Endothelial cell of umbilical vein (primary cell): ENCODE measurements at places on chromosomes 3 and 15. TPM values are rescaled to one million over a fixed set of nuclear protein-coding genes. Genes with fewer than 3 reads are reported as not detected.

SLC12A1 gene
- not detected in 2 replicates for total RNA-seq

VILL gene
- total RNA-seq = 6.9 and 9.0 TPM in 2 replicates

TMEM212 gene
- not detected in 2 replicates for total RNA-seq

CLDN18 gene
- total RNA-seq = not detected in 2 replicates

ZIC4 gene
- not detected in 2 replicates for total RNA-seq

SCG3 gene
- total RNA-seq = not detected in 2 replicates

CDHR4 gene
- total RNA-seq = not detected in 2 replicates

DNA sequence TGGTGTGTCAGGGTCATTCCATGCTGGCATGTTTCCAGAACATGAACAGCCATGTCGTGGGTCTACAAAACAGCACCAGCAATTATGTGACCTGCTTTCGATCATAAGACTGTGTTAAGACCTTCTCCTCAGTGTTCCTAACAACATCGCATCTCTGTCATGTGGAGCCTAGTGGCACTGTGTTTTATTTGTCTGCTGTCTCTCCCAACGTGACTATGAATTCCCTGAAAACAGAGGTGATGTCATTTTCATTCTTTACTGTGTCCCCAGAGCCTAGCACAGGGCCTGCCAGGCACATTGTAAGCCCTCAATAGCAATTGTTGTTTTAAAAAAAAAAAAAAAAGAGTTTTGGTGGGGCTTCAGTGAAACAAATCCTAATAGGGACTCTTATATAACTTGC, 94.2 kb upstream of the IL12A start:
- DNase-seq = no peak

- DNase-seq = no peak
Observed at GRCh38 chr3:125398952-125399351, 23.8 kb upstream of the ZNF148 start.

DNA sequence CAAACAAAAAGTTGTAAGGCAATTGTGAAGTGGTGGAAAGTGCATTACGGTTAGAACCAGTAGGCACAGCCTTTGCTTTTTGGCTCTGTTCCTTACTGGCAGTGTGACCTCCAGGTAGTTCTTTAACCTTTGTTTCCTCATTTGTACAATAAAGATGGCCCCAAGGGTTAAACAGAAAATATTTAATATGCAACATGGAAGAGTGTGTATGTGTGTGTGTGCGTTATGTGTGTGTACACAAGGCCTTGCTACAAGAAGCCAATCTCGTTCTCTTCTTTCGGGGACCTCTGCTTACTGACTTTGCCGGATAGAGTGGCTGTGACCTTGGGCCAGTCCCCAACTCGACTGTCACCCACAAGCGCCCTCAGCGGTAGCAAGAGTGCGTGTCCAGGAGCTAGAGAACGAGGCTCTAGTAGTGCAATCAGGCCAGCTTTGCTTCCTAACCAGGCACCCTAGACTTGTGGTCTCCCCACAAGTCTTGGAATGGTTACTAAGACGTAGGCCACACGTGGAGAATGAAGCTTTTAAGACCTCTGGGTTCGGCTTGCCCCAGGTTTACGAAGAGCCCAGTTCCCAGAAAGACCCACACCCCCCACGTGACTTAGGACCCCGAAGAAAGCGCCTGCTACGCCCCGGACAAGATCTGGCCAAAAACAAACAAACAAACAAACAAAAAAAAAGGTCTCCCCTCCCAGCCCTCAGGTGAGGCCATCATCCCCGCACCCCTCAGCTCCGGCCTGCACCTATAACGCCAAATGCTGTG, 593 bp downstream of the CIAO2A start:
- DNase-seq = peak; percentile 65

- DNase-seq = no peak
Observed at GRCh38 chr3:107943786-107944523, 146.9 kb downstream of the CD47 start.

- DNase-seq = no peak
Observed at GRCh38 chr15:63020759-63021430, 21.7 kb upstream of the TPM1 start.

DNA sequence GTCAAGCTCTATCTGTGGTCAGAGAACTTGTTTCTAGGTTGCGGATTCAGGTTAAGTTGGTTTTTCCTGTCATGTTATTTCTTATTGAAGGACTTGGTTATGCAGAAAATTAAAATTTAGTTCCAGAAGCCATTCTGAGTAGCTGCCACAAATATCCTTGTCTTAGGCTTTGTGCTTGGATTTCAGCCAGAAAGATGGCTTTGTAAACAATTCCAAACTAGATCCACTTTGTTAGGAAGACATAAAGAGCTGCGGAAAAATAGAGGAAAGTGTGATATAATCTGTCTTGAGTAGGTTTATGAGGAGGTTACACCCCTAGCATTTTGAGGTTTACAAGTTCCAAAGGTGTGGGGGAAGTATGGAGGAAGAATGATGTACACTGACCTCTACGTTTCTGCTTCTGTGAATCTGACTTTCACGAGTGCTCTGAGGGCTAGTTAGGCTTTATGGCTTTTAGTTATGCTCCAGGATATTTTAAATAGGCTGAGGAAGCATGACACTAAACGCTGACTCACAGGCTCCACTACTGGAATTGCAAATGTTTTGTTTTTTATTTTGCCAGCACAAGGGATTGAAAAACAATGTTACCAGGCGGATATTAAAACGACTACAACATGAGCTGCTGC, 46.3 kb upstream of the UTS2B start:
- peak; percentile 92 for DNase-seq

DNA sequence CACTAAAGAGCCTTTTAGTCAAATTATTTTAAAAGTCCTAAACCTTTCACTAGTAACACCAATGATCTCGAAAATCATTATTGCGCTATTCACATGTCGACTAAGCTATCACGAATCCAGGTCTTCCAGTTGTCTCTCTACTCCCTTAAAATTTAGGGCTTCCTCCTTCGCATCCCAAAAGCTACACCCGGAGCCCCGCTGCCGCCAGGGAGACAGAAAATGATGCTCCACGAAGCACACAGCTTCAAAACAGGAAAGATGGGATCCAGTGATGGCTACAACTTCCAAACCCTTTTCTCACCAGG, 253 bp downstream of the IFT80 start:
- DNase-seq = no peak

- DNase-seq = no peak
Observed at GRCh38 chr3:114809668-114810413, 337.2 kb downstream of the ZBTB20 start.

DNA sequence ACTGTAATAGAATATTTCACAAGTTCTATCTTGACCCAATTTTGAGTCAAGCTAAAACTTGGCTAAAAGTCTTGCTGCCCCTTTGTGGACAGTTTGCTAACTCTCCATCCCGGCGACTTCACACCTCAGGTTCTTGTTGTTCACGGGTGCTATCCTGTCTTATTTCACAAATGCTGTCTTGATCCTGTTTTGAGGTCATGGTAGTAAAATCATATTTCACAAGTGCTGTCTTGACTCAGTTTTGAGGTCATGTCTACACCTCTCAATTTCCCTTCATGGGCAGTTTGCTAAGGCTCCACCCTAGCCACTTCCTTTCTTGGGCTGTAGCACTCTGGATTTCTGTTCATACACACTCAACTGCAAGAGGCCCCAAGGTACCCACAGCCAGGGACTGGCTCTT, 45.0 kb upstream of the GK5 start:
- DNase-seq = no peak

DNA sequence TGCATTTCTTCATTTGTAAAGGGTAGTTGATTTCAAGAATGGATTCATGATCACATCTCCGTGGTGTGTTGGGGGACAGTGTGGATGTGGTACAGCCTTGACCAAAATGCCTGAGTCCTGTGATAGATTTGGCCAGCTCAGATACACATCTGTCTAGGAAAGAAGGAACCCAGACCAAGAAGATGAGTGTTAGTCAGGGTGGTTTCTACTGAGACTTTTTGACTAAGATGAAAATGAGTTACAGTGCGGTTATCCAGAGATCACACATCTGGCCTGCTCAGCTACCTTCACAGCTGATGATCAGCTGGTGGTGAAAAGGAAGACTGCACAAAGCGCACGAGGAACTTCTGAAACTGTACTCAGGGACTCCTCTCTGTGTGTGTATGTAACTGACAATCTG, 68.0 kb downstream of the FNDC3B start:
- no peak for DNase-seq

GRCh38 chr3:111751961-111752360, 107.1 kb upstream of the PHLDB2 start:
- DNase-seq = no peak

DNA sequence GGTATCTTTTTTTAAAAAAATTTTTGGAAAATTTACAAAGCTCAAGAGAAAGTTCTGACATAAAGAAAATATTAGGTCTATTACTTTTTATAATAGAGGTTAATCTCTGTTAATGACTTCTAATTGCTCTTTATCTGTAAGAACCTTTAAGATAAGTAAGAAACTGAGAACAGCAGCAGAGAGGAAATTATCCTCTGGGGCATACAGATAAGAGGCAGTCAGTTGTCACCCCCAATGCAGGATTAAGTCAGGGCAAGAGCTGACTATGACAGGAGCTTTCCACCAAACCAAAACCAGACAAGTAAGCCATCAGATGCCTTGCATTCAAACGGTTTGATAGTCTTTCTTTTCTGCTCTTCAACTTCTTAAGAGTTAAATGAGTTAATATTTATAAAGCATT, 149.0 kb downstream of the GSK3B start:
- no peak for DNase-seq

DNA sequence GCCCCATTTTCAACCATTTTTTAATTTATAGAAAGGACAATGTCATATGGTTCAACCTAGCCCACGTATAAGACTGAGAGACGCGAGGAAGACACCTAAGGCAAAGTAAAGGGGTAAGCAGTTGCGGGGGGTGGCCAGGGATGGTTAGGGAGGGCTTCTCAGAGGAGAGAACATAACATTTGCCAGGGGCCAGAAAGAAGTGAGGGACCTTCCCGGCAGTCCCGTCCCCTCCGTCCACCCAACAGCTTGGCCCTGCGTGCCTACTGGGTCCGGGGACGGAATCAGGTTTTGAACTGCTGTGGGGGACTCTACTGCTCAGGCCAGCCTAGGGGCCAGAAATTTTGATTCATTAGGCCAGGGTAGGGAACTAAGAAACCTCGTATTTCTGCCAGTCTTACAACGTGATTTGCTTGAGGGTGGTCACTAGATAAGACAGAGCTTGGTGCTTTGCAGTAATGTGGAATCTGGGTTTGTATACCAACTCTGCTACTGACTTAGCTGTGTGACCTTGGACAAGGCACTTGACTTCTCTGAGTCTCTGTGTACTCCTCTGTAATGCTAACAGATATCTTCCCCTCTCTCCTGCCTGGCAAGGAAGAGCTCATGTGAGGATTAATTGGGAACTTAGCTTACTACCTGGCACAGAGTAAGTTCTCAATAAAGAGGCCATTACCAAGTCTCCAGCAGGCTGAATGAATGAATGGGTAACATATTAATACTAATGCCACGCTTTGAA, 734 bp upstream of the SLC6A20 start:
- no peak for DNase-seq

DNA sequence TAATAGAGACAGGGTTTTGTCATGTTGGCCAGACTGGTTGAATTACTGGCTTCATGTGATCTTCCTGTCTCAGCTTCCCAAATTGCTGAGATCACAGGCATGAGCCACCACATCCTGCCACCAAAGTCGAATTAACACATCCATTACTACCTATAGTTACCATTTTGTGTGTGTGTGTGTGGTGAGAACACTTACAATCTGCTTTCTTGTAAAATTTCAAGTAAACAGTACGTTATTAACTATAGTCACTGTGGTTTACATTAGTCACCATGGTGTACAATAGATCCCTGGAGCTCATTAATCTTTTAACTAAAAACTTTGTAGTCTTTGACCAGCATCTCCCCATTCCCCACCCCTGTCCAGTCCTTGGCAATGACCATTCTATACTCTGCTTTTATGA, 270.0 kb downstream of the NAALADL2 start:
- DNase-seq = no peak

- no peak for DNase-seq
Observed at GRCh38 chr3:142881445-142882224, 7.2 kb downstream of the PCOLCE2 start.

DNA sequence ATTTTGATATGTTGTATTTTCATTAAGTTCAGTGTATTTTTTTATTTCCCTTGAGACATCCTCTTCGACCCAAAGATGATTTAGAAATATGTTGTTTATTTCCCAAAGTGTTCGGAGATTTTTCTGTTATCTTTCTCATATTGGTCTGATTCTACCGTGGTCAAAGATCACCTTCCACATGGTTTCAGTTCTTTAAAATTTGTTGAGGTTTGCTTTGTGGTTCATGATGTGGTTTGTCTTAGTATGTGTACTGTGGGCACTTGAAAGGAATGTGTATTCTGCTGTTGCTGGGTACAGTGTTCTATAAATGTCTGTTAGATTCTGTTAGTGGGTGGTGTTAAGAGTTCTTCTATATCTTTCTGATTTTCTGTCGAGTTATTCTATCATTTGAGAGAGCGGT, 103.4 kb upstream of the FHIT start:
- no peak for DNase-seq
